Stimulated activated CD8-positive, alpha-beta memory T cell treated with anti-CD3 and anti-CD28 coated beads, Interleukin-4, amount 100 ng/mL, for 1 hour (primary cell): ENCODE measurements at places on chromosomes 1 and 21.

DNA sequence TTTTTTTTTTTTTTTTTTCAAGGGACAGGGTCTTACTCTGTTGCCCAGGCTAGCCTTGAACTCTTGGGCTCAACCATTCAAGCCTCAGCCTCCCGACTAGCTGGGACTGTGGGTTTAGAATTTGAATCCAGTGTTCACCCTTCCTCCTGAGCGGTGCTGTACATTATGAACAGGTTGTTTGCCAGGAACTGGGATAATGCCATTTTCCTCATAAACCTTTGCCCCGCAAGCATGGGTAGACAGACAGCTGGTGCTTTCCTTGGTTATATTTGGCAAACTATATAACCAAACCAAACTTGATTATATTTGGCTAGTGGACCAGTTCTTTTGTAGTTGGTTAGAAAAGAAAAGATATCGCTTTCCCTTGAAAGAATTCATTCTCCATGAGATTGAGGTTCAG lies 54.9 kb downstream of the GALNT2 start:
- DNase-seq, result no peak

DNA sequence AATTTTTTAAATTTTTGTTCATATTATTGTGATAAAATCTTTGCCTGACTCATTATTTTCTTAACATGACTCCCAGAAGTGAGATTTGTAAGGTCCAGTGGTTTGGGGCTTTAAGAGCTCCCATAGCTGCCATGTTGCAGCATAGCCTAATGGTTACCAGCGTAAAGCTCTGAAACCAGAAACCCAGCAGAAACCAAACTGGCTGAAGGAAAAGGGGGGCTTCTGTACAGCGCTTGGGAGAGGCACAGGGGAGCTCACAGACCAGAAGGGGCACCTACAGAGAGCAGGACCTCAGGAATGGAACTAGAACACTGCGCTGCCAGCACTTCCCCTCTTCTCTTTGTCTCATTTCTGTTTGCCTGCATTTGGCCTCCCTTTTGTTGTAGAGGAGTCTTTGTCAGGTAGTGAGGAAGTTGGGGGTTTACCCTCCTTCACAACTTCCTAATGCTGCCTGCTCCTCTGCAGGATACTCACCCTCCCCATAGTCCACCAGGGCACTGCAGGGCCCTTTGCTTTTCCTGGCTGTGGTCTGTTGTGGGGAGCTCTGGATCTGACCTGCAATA lies 2.6 kb upstream of the PYCR2 start:
- no peak for DNase-seq

- no peak for DNase-seq
Measured at GRCh38 chr1:77308889-77309621, 27.2 kb downstream of the AK5 start.

- peak; percentile 26 for DNase-seq
Measured at GRCh38 chr21:45923146-45923545, 58.4 kb upstream of the COL6A1 start.

- DNase-seq, result no peak
Measured at GRCh38 chr1:57088653-57089052, 122.8 kb upstream of the C8B start.

GRCh38 chr1:67635055-67635809 lies 49.8 kb upstream of the GADD45A start:
- DNase-seq, result no peak

GRCh38 chr1:26283871-26284596 lies 4.1 kb downstream of the SH3BGRL3 start:
- no peak for DNase-seq

- DNase-seq, result no peak
Measured at GRCh38 chr1:100253552-100253951, 3.9 kb upstream of the DBT start.

- DNase-seq, result no peak
Measured at GRCh38 chr1:17764591-17764990, 9.5 kb downstream of the ACTL8 start.

DNA sequence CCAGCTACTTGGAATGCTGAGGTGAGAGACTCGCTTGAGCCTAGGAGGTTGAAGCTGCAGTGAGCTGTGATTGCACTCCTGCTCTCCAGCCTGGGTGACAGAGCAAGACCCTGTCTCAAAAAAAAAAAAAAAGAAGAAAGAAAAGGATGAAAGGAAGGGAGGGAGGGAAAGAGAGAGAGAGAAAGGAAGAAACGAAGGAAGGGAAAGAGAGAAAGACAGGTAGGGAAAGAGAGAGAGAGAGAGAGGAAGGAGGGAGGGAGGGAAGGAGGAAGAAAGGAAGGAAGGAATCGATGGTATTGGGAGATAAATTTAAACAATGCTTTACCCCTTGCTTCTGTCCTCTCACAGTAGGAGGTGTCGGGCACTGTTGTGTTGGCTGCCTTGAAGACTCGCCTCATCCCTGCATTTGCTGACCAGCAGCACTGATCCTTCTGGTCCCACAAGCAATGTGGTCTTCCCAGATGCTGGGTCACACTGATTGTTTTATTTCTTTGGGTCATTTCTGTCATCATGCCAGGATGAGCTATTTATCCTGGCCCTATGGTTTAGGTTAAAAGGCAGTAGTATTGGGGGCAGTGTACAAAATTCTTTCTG lies 30.9 kb downstream of the GPR137B start:
- no peak for DNase-seq

GRCh38 chr1:57599236-57599994 lies 175.6 kb upstream of the DAB1 start:
- DNase-seq, result no peak

DNA sequence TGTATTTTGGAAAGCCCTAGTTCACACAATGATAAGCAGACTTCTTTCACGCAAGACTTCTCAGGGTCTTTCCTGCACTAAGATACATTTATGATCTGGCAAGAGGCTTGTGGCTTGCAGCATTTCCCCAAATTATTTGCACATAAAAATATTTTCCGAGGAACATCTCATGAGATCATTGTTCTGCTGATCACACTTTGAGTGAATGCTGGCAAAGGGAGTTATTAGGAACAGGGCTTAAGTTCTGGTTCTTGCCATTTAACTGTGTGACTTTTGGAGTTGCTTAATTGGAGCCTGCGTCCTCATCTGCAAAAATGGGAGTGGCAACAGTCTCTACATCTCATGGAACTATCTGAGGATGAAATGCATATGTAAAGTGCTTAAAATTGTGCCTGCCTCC lies 50.2 kb downstream of the GADD45A start:
- no peak for DNase-seq

DNA sequence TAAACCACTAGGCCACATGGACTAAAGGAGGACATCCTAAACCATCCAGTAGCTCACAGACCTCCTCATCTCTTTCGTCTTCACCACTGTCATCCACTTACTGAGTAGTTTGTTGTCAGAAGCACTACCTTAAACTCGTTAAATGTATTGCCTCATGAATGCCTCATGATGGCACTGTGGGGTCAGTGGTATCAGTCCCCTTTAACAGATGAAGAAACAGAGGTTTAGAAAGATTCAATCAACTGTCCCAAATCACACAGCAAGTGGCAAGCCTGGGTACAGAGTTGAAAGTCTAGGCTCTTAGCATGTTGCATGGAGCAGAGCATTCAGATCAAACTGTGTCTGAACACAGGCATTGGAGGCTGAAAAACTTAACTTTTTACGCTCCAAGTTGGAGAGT lies 183.6 kb upstream of the KIAA0040 start:
- DNase-seq, result no peak

- no peak for DNase-seq
Measured at GRCh38 chr1:204868340-204868700, 2.3 kb upstream of the NFASC start.

DNA sequence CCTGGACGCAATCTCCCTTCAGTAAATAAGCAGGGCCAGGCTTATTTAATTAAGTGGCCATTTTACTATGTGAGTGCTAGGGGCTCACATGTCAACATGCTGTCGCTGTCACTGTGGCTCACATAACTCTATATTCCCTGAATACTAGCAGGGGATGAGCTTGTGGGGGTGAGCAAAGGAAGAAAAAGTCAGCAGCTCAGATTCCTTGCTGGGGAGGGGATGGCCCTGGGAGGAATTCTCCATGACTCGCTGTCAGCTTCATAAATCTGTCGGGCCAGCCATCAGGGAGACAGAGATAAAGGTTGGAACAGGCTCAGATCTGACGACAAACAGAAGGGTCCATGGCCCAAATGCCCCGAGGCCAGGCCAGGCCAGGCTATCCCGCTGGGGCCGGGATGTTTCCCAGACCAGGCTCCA lies 26.0 kb upstream of the PLEKHG5 start:
- no peak for DNase-seq

DNA sequence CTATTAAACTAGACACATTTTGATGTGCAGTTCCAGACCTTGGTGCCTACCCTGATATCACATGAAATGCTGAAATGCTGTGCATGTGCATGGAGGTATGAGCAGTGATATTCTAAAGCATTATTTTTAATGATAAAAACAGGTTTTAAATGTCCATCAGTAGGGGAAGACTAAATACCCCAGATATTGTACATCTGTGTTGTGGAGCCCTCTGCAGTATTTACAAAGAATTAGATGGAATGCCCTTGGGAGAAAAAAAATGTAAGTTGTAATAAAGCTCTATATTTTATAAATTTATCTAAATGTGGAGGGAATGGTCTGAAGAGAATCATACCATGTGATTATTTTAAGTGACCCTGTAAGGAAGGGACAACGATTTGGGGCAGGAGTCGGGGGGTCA lies 39.1 kb upstream of the IGSF5 start:
- no peak for DNase-seq

DNA sequence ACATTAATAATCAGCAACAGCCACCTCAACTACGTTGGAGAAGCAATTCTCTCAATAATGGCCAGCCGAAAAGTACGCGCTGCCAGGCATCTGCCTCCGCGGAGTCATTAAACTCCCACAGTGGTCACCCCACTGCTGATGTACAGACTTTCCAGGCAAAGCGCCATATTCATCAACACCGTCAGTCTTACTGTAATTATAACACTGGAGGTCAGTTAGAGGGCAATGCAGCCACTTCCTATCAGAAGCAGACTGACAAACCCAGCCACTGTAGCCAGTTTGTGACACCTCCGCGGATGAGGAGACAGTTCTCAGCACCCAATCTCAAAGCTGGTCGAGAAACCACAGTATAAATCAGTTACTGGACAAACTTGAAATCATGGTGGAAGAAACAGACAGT lies 93.9 kb downstream of the KIF1B start:
- no peak for DNase-seq

GRCh38 chr1:237205400-237206064 lies 163.5 kb downstream of the RYR2 start:
- no peak for DNase-seq

GRCh38 chr1:178774263-178774662 lies 49.2 kb downstream of the RALGPS2 start:
- no peak for DNase-seq

DNA sequence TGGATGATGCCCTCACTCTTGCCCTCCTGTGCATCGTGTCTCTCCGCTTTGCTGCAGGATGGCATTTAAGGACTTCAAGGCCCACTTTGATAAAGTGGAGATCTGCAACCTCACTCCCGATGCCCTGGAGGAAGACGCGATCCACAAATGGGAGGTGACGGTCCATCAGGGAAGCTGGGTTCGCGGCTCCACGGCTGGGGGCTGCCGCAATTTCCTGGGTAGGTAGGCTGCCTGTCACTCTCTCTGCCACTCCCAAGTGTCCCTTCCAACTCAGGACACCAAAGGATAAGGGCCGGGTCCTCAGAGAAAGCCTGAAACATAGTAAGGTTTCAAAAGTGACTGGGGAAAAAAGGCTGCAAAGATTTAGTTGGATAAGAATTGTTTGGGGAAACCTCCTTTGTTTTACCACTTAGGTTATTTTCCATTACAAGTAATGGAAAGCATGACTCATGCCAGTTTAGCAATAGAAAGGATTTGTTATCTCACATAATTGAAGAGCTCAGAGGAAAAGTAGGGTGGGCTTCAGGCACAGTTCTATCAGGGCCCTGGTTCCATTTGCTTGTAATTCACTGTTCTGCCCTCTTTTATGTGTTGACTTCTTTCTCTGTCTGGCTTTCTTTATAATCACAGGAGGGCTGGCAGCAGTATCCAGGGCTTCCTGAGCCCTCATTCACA lies 31.9 kb downstream of the CAPN9 start:
- no peak for DNase-seq

GRCh38 chr1:198443365-198444233 lies 96.9 kb downstream of the ATP6V1G3 start:
- no peak for DNase-seq
